Body of pancreas (tissue), 4 donors: ENCODE measurements at places on chromosomes 2 and 18.

- no peak for DNase-seq
These were observed 73.2 kb downstream of the BMPR2 start for GRCh38 chr2:202449344-202449743.

- no peak for DNase-seq
These were observed 374.0 kb downstream of the NCKAP5 start for GRCh38 chr2:133194362-133194655.

DNA sequence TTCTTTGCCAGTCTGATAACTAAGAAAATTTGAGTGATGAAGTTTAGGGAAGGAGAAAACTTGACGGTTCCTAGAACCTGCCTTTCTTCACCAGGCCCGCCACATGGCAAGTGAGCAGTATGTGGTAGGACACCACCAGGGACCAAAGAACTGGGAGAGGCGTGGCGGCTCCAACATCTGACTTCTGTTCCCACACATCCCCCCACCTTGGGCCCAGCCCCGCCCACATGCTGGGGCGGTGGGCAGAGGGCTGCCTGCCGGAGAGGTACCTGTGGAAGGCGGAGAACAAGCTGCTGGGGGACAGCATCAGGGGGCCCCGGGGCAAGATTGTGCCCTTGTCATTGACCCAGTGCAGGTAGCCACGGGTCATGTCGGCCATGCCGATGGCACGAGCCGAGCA lies 75.0 kb downstream of the EMILIN2 start:
- no peak for DNase-seq

DNA sequence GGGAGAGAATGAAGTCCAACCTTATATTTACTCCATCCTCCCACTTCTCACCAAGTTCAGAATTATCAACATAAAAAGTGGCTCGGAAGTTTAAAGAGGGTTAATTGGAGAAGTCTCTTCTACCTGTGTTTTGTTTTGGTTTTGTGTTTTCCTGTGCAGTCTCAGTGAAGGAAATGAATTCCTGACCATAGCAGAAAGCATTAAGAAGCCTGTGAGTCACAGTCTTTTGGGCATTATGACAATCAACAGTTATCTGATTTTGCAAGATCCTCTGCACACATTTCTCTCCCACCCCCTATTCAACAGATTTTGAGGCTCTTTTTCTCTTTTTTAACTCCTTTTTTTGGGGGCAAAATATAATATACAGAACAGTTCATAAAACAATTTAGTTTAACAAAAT lies 8.6 kb upstream of the RPL37A start:
- no peak for DNase-seq

DNA sequence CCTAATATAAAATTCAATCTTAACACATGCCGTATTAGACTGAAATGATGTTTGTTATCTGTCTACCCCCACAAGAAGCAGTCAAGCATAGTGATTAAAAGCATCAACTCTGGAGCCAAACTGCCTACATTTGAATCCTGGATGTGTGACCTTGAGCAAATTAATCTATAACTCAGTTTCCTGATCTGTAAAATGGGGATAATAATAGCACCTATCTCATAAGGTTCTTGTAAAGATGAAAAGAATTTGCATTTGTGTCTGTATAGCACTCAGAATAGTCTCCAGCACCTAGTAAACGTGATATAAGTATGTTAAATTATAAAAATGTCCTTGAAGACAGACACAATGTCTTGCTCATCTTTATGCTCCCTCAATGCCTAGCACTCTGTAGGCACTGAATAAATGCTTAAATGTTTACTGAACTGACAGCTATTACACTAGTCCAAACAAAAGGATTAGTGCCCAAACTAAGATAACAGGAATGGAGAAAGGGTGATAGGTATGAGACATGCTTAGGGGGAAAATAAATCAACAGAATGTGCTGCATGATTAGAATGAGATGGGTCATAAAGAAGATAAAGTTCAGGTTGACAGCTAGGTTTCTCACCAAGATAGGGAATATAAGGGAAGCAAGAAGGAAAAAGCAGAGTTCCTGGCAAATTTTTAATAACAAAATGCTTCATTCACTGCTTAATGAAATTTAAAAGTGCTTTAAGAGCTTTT lies 180.6 kb downstream of the ATAD2B start:
- no peak for DNase-seq
